ENCODE measurements at places on chromosomes 3 and 15.

DNA sequence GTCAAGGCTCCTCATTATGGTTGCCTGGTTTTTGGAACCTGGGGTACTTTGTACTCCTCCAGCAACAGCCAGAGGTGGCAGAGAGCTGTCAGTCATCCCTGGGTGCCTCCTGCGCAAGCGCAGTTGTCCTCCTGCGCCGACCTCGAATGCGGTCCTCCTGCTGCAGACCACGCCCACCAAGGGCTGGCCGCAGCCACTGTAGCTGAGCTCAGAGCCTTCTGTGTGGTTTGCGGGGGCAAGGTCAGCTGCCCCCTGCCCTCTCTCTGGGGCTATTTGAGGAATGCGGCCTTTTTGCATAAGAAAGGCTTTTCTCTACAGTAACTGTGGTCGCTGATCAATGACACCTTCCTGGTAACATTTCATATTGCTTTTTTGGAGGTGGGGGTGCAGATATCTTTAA lies 131.3 kb upstream of the SNRPN start:
- peak; percentile 12 for DNase-seq

- no peak for DNase-seq
Observed at GRCh38 chr15:31563421-31563820, 236.8 kb downstream of the KLF13 start.

- no peak for DNase-seq
Observed at GRCh38 chr3:34106379-34106778, 307.9 kb downstream of the PDCD6IP start.

DNA sequence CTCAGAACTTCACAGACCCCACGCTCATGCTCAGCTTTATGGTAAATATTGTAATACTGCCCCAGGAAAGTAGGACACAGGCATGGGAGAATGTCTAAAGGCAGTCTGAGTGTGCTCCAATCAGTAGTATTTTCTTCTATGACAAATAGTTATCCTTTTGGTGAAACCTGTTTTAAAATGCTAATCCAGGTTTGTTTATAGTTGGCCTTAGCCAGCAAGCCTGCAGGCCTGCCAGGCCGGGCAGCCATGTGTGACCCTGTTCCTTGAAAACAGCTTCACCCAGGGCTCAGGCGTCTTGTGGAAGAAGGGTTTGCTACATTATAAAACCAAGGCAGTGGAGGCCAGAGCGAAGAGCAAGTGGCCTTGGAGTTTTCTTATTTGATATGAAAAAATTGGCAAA lies 104.7 kb downstream of the SEMA6D start:
- DNase-seq = no peak

GRCh38 chr3:194775266-194775665 lies 89.6 kb downstream of the FAM43A start:
- no peak for DNase-seq

DNA sequence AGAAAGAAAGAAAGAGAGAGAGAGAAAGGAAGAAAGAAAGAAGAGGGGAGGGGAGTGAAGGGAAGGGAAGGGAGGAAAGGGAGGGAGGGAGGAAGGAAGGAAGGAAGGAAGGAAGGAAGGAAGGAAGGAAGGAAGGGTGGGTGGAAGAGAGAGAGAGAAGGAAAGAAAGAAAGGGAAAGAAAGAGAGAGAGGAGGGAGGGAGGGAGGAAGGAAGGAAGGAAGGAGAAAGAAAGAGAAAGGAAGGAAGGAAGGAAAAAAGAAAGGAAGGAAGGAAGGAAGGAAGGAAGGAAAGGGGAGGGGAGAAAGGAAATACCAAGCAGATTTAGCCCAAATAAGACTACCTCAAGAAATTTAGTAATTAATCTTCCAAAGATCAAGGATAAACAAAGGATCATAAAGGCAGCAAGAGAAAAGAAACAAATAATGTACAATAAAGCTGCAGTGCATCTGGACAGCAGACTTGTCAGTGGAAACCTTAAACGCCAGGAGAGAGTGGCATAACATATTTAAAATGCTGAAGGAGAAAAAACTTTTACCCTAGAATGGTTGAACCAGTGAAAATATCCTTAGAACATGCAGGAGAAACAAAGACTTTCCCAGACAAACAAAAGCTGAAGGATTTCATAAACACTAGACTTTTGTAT lies 427.6 kb downstream of the TBL1XR1 start:
- DNase-seq = no peak

GRCh38 chr15:82649226-82649999 lies 2.2 kb upstream of the CPEB1 start:
- peak; percentile 50 for DNase-seq

- no peak for DNase-seq
Observed at GRCh38 chr3:172814738-172815137, 64.2 kb downstream of the ECT2 start.

DNA sequence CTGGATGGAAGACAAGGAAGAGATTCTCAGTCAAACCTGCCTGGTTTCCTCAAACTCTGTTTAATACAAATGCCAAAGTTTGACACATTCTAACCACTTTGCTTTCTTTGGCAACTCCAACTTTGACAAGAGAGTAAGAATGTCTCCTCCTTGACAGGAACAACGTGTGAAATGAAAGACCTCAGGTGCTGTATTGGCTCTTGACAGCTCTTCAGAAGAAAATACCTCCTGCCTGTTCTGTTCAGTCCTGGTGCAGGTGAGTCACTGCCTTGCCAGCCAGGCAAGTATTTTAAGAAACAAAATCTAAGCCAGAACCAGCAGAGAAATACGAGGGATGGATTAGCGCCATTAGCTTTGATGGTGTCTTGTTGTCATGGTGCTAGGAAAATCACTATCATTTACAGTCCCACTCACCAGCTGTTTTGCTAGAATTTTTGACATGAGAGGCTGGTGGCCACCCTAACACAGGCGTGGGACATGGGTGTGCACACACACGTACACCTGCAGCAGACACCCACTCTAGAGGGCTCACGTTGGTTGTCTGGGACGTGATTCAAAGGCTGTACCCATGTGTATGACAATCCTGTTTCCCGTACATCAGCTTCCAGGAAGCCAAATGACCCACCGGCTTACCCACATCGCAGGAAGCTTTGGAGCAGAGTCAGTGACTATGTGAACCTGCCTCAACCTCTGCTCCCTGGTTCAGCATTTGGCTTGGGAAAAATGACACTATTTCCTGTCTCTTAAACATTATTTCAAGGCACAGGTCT lies 60.4 kb downstream of the CCNL1 start:
- DNase-seq = no peak

- peak; percentile 39 for DNase-seq
Observed at GRCh38 chr15:57138349-57138788, 219.9 kb downstream of the TCF12 start.

- DNase-seq = no peak
Observed at GRCh38 chr3:64398476-64398875, 173.2 kb upstream of the PRICKLE2 start.

GRCh38 chr3:72338942-72339669 lies 509.1 kb downstream of the SHQ1 start:
- no peak for DNase-seq

GRCh38 chr3:187594272-187594671 lies 75.9 kb downstream of the SST start:
- DNase-seq = no peak

- no peak for DNase-seq
Observed at GRCh38 chr3:10280571-10280970, 12.2 kb downstream of the GHRL start.

- no peak for DNase-seq
Observed at GRCh38 chr15:90600954-90601353, 71.2 kb downstream of the CRTC3 start.

DNA sequence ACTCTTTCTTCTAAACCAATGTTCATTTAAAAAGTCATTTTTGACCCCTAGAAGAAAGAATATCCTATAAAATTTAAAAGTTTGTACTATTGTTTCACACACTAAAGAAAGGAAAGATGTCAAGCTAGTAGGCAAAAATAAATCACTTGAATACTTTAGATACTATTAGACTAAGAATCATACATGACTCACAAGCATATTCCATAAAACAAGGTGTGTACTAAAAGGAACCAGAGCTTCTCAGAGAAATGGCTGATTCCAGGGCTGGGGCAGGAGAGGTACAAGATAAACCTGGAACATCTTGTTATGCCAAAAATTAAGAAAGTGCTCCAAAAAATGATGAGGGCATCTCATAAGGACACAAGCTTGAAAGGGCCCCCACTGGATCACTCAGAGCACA lies 8.7 kb downstream of the DLG1 start:
- DNase-seq = no peak

DNA sequence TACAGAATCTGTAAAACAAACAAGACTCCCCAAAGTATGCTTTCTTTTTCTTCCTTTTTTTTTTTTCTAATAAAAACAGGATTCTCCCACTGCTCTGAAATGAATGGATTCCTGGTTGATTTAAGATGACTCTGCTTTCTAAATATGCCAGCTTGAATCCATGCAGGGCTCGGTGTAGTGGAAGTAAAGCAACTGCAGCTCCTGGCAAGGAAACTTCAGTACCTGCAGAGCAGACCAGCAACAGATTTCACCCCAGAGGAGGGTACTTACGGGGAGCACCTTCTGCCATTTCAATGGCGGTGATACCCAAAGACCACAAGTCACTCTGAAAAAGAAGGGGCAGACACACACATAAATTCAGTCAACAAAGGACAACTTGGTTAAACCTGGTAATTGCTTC lies 150.5 kb upstream of the SLC2A2 start:
- DNase-seq = peak; percentile 60

DNA sequence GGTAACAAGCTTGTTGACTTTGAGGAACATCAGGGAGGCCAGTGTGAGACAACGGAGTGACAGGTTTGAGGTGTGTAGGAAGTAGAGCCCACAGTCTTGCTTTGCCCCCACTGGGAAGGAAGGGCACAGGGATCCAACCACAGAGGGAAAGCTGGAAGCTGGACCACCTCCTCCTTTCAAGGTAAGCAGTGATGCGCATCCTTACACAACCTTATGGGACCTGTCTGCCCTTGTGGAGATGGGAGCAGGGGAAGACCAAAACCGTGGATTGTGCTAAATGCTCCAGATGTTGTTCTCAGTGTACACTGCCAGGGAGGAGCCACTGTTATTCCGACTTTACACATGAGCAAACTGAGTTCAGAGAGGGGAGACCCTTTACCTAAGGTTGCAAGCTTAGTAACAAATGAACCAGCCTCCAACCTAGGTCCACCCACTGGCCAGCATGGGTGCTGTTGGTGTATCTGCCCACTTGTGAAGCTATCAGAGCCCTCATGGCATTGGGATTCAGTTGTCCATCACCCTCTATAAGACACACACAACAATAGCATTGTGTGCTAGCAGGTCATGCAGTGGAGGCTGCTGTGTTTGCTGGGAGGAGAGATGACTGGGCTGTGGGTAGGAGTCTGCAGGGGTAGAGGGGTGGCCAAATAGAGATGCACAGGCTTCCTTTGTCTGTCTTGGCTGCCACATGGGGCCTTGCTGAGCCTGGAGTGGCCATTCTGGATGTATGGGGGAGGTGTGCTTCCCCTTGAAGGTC lies 586 bp upstream of the LSMEM2 start:
- DNase-seq = no peak

DNA sequence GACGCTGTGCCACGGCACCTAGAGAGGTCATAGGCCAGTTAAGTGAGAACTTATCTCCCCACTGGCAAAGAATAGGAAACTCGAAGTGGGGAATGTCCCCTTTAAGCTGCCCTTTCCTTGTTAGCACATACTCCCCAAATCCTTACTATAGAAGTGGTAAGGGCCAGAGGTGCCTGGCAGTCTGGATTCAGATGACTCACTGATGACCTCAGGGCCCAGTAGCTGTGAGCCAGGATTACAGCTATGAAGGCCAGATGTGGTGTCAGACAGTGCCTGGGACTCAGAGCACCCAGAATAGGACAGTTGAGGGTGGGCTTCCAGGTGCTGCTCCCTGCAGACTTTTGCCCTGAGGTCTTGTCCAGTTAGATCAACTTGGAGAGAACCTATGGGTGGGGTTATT lies 37.7 kb downstream of the PDIA5 start:
- DNase-seq = no peak

GRCh38 chr15:85704066-85704465 lies 90.7 kb downstream of the KLHL25 start:
- DNase-seq = no peak

GRCh38 chr3:128973988-128974564 lies 19.8 kb downstream of the CFAP92 start:
- DNase-seq = no peak

DNA sequence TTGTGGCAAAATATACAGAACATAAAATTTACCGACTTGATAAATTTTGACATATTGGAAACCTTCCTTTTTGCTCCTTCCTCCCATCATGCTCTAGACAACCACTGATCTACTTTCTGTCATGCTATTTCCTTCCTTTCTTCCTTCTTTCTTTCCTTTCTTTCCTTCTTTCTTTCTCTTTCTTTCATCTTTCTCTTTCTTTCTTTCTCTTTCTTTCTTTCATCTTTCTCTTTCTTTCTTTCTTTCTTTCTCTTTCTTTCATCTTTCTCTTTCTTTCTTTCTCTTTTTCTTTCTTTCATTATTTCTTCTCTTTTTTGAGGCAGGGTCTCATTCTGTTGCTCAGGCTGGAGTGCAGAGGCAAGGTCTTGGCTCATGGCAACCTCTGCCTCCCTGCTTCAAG lies 8.9 kb upstream of the TMEM45A start:
- DNase-seq = no peak

- DNase-seq = no peak
Observed at GRCh38 chr3:96510334-96510733, 304.1 kb upstream of the EPHA6 start.

GRCh38 chr3:197085137-197085536 lies 55.5 kb upstream of the MELTF start:
- no peak for DNase-seq

GRCh38 chr3:30222441-30222840 lies 384.0 kb upstream of the TGFBR2 start:
- no peak for DNase-seq

DNA sequence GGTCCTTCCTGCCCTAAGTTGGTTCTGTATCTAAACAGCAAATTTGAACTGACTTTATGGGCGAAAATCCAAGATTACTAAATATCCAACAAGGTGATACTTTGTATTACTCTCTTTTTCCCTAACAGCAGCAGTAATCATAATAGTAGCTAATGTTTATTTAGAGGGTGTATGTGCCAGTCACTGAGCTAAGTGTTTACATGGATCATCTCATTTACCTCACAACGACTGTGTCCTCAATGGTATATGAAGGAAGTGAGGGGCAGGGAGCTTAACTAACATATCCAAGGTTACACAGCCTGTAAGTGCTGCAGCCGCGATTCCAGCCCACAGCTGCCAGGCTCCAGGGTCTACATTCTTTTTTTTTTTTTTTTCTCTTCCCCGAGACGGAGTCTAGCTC lies 10.3 kb upstream of the LRRC34 start:
- no peak for DNase-seq

DNA sequence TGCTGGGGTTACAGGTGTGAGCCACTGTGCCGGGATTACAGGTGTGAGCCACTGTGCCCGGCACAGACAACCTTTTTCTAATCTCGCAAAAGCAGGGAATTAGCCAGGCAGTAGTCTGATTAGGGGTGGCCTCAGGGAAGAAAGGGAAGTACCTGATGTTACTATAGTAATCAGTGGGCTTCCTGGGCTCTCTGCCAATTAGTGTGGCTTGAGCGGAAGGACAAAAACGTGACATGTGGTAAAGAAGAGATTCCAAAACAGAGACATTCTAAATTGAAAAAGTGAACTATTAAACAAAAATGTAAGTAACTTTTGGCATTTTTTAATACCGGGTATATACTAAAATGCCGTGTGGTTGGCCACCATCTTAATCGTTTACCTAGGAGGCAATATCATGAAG lies 48.1 kb downstream of the CFAP20DC start:
- DNase-seq = no peak

All from cerebellum (tissue), 4 donors.